ENCODE measurements at places on chromosomes 6 and 20.

DNA sequence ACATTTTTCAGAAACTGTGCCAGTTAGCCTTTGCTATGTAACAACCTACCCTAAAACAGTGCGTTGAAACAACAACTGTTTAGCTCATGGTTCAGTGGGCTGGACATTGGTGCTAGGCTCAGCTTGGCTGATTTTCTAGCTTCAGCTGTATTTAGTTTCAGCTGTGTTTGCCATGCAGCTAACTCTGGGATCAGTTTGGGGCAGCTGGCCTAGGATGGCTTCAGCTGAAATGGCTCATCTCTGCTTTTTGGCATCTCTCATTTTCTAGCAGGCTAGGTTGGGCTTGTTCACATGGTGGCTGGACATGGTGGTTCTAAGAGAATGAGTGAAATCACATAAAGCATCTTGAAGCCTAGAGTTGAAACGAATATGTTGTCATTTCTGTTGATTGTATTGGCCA lies 464.2 kb downstream of the QKI start:
- DNase-seq, result no peak

GRCh38 chr20:14778875-14779274 lies 441.5 kb upstream of the FLRT3 start:
- DNase-seq, result no peak

DNA sequence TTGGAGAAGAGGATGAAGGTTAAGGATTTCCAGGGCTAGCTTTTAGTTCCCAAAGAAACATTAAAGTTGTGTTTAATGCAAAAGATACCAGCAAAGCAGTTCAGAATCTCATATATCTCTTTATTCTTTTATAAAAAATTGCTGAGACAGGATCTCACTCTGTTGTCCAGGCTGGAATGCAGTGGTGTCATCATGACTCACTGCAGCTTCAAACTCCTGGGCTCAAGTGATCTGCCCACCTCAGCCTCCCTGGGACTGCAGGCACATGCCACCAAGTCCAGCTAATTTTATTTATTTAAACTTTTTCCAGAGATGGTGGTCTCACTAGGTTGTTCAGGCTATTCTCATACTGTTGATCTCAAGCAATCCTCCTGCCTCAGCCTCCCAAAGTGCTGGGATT lies 41.1 kb upstream of the CAP2 start:
- DNase-seq, result no peak

- no peak for DNase-seq
Measured at GRCh38 chr6:116405652-116406356, 35.1 kb downstream of the DSE start.

- no peak for DNase-seq
Measured at GRCh38 chr6:36912030-36912454, 26.3 kb downstream of the C6orf89 start.

- DNase-seq, result no peak
Measured at GRCh38 chr6:81844686-81845085, 92.2 kb upstream of the TENT5A start.

DNA sequence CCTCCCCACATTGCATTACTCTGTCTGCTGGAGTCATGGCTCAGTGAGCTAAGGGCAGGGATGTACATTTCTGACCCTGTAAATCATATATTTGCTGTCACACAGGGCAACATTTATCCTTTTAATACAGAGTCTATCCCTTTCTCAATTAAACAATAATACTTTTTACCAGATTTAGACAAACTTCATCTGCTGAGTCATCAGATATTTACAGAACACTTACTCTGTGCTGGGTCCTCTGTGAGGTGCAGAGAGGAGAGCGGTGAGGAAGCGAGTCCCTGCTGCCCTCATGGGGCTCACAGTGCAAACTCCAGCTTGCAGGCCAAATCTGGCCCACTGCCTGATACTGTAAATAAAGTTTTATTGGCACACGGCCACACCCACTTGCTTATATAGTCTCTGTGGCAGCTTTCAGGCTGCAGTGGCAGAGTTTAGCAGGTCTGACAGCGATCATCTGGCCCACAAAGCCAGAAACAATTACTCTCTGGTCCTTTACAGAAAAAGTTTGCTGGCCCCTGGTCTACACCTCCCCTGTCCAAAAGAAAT lies 144.5 kb downstream of the CDH26 start:
- DNase-seq, result no peak

All from right lung (tissue), 10 donors.